CD4-positive, alpha-beta T cell treated with Interferon alpha-2 for 1 hour (primary cell): ENCODE measurements at places on chromosomes 2 and 18.
A peak's percentile ranks its signal among the peaks of the same experiment; 100 is the strongest.

DNA sequence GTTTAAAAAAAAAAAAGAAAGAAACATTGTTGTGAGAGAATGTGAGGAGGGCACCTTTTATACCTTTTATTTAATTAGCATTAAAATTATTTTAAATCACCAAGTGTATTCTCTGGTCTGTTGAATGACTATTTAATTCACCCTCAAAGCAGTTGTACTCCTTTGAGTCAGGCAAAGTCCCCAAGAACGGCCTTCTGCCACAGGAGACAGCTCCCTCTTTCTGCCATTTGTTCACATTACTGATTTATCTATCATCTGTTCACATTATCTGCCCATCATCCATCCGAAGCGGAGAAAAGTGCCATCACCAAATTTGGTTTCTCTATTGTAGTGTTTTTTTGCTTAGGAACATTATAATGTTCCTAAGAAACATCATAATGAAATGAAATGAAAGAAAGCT is 240.7 kb upstream of the DPP10 start:
- no peak for DNase-seq

GRCh38 chr2:95159690-95160449 is at the start of gene ZNF514:
TSS of gene ZNF514 (minus strand) at chr2:95159848. CDS start at chr2:95153253, 6,595 bp downstream.
- peak; percentile 85 for DNase-seq

GRCh38 chr2:37629529-37629928 is 41.9 kb downstream of the CDC42EP3 start:
- no peak for DNase-seq

- DNase-seq, result no peak
Observed at GRCh38 chr2:128320906-128321771, 2.5 kb upstream of the HS6ST1 start.

DNA sequence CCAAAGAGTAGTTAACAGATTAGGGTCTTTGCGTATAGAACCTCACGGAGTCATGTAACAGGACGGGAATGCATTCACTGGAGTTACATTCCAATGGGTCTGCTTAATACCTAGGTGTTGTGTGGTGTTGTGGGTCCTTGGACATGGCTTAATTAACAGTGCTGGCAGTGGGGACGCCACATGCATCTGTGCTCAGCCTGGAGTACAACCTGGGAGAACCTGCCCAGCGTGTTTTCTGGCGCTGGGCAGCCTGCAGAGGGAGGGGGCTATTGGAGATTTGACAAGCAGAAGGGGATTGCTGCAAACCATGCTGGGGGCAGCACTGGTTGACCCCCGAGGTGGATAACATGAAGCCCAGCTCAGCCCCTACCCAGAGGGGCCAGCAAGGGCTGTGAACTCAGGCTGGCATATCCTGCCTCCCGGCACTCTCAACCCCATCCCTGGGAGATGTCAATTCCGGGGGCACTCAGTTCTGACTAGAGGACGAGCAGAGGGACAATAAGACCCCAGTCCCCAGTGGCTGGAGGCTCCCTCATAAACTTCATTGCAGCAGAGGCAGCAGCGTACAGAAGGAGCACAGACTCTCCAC is 29.3 kb upstream of the COPS8 start:
- no peak for DNase-seq

DNA sequence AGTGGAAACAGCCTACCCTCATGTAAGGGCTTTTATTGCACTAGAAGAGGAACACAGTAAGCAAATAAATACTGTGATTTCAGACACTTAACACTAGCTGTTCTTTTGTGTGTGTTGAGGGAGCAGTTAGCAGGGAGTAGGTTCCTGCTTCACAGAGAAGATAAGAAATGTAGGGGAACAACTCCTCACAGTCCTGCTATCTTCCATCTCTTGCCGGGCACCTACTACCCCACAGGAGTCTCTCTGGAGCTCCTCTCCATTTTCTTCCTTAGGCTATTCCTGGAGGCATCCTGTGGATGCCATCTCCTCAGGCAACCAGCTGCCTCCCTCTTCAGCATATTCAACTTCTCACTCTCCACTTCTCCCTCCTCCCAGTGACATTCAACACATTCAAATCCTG is 145.0 kb downstream of the SRBD1 start:
- no peak for DNase-seq

DNA sequence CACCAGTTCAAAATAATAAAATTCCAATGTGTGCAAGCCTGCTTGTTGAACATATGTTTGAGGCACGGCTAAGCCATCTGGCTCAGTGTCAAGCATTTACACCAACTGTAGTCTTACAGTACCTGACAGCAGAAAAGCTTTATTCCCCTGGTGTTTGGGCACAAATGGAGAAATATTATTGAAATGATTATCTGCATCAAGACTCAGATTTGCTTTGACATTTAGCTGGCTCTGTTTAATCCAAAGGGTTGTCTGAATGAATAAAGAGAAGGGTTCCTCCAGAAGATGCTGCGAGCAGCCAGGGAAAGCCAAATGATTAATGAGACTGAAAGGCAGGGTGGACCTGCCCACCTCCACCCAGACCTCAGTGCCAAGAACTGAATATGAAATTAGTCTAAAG is 393.2 kb upstream of the GALNT5 start:
- DNase-seq, result no peak

- DNase-seq, result no peak
Observed at GRCh38 chr2:69464575-69464974, 27.3 kb upstream of the NFU1 start.

GRCh38 chr2:160305081-160305750 is 105.1 kb upstream of the ITGB6 start:
- no peak for DNase-seq
